ENCODE measurements at places on chromosomes 7 and 10.

- DNase-seq: peak; percentile 69
These were observed 12.8 kb downstream of the MEIG1 start for GRCh38 chr10:14971867-14972448.

DNA sequence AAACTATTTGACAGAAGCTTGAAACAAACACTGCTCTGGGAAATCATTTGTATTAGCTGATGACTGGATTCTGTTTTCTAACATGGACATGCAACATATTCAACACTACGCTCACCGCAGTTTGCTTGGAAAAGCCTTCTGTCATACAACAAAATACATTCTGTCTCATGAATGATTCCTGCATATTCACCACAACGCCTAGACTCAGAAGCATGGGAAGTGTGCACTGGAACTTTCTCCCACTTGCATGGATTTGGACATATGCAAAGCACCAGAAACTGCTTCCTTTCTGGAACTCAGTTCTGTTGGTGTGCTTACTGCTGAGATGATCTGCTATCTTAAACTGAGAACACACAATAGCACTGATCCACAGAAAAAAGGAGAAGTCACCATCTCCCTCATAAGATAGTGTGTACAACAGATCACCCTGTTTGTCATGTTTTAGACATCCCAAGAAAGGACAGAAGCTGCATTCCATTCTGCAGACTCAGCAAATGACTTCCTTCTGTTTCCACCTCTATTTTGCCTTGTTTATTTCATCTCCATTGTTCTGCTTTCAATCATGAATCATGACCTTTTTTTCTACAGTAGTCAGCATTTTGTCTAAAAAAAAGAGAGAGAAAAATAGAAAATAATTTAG lies 115.8 kb downstream of the HTR7 start:
- peak; percentile 2 for DNase-seq

DNA sequence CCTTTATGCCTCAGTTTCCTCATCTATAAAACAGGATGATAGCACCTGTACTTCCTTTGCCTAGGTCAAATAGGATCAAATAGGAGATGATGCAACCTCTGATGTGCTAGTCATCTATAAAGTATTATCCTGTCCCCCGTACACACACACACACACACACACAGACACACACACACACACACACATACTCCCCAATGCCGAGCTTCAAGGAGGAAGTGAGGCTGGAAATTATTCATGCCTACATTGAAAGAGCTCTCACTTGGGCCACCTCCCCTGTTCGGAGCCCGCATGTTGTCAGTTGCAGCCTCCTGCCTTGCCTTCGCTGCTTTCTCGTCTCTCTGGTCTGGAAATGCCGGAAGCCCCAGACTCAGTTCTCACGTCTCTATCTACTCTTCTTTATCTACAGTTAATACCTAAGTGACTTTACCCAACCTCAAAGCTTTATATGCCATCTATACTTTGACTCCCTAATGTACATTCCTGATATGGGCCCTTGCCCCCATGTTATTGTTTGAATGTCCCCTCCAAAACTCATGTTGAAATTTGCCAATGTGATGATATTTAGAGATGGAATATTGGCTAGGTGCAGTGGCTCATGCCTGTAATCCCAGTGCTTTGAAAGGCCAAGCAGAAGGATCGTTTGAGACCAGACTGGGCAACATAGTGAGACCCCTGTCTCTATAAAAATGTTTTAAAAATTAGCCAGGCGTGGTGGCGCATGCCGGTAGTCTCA lies 6.9 kb upstream of the UBE2H start:
- peak; percentile 59 for DNase-seq

GRCh38 chr10:33858326-33858725 lies 523.9 kb upstream of the NRP1 start:
- no peak for DNase-seq

DNA sequence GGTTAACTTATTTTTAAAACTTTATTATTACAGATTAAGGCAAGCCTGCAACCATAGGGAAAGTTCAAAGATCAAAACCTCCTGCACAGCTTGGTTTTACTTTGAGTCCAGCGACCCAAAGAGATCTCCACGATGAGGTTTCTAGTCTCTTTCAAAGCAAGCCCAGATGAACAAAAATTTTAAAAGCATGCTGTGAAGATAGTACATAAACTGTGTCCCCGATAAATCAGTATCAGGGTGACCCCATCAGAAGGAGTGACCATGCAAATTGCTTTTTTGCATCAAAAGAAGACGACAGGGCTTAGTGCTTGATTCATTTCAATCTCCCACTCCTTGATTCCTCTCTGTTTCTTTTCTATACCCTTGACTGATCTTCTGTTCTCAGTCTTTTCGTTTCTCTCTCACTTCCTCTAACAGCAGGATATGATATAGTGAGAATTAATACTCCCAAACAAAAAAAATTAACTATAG lies 16.0 kb upstream of the DNTT start:
- no peak for DNase-seq

DNA sequence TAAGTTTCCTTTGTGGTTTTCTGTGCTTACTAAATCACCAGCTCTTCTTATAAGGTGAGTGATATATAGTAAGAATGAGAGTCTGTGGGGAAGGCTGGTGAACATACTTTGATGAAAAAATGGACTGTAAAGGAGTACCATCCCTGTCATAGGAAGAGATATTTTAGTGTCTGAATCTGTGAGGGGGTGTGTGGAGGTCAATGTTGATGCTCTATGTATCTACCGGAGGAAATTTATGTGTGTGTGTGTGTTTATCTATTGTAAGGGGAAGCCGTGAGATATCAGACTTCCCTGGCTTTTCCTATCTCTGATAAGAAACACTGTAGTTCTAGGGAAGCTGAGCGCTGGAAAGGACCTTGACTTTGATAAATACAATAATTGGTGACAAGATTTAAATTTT lies 179.0 kb downstream of the PCDH15 start:
- peak; percentile 1 for DNase-seq

DNA sequence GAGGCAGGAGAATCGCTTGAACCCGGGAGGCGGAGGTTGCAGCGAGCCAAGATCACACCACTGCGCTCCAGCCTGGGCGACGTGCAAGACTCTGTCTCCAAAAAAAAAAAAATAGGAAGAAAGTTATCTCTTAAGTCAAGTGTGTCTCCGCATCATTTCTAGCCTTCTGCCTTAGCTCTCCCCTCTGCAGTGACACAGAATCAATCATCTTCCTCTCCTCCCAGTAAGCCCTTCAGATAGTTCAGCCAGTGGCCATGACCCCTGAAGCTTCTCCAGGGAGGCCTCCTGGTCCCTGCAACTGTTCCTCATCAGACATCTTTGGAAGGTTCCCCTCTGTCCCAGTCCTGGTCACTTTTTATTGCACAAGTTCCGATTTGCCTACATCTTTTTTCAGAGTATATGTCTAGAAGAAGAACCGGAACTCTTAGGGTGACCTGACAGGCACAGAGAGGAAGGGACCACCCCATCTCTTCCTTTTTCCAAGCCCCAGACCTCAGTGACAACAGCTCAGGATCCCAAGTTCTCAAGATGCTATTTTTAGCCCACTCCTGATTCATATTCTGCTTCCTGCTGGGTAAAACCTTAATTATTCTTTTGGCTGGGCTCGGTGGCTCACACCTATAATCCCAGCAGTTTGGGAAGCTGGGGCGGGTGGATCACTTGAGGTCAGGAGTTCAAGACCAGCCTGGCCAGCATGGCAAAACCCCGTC lies 6.6 kb upstream of the RHBDD2 start:
- no peak for DNase-seq

DNA sequence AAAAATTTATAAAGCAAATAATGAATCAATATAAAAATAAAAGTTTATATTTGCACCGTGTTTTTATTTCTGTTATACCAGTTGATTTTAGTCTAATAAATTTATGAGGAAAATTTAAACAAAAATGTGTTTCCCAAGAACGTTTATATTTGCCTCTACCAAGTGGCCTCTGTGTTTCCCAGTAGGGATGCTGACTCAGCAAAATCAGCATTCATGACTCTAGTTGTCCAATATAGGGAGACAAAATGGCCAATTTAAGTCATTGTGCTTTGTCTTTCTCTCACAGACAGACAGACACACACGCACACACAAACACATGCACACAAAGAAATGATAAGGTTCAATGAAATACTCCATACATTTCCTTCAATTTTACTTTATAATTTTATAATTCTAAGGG lies 942.5 kb upstream of the ZWINT start:
- DNase-seq: no peak

DNA sequence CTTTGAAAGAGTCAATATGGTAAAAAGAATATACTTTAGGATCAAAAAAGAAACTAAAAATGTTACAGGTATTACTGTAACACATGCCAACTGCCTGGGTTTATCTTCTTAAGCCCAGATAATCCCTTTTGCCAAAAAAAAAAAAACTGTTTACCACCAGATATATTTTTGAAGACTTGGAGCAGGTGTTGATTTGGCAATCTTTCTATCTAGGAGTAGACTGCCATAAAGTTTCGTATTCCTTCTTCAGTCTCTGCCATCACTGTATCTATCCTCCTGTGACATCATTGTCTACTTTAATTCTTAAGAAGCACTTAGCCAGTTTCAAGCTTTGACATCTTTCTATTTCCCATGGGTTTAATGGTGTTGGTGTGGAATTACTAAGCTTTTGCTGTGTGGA lies 161.0 kb downstream of the ST7 start:
- no peak for DNase-seq

DNA sequence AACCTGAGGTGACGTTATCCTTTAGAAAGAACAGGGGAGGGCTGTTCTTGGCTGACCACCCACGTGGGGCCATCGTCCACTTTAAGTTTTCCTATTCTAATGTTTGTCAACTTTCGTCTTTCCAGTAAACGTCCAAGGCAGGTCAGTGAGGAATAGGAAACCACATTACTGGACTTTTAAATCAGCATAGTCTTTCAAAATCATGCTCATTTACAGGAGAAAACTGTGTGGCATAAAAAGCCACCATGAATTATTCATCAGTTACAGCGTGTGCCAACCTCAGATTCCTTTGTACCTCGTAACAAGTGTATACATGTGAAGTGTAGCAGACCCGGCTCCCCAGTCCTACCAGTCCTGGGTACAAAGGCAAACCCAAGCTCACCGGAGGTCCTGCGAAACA lies 25.1 kb upstream of the ABLIM1 start:
- DNase-seq: no peak

GRCh38 chr10:71981876-71982230 lies 17.7 kb downstream of the CHST3 start:
- DNase-seq: no peak

GRCh38 chr7:80779456-80779855 lies 139.4 kb downstream of the SEMA3C start:
- DNase-seq: no peak

GRCh38 chr7:8200316-8200715 lies 61.7 kb downstream of the ICA1 start:
- DNase-seq: peak; percentile 54

DNA sequence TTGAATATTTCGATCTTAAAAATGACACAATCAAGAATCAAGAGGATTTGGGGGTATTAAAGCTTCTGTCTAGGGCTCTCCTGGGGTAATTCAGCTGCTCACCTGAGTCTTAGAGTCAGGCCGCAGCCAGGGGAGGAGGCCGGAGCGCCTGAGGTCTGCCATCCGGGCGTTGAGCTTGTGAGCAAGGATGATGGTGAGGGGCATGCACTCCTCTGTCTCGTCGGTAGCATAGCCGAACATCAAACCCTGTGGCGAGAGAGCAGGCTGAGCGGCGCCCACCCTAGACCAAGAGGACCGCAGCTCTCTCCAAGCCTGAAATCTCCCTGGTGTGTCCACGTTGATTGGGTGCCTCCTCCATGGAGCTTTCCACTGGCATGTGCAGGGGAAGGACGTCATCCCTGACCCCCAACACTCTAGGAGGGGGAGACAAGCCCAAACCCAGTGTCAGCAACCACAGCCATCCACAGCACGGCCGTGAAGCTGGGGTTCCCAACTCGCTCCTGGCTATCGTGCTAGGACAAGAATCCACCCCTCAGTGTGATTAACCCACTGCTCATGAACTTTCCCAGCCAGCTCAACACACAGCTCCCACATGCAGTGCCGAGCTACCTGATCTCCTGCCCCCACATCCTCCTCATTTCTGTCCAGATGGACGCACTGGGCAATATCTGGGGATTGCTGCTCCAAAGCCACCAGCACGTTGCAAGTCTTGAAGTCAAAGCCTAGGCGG lies 9.2 kb downstream of the MAT1A start:
- no peak for DNase-seq

DNA sequence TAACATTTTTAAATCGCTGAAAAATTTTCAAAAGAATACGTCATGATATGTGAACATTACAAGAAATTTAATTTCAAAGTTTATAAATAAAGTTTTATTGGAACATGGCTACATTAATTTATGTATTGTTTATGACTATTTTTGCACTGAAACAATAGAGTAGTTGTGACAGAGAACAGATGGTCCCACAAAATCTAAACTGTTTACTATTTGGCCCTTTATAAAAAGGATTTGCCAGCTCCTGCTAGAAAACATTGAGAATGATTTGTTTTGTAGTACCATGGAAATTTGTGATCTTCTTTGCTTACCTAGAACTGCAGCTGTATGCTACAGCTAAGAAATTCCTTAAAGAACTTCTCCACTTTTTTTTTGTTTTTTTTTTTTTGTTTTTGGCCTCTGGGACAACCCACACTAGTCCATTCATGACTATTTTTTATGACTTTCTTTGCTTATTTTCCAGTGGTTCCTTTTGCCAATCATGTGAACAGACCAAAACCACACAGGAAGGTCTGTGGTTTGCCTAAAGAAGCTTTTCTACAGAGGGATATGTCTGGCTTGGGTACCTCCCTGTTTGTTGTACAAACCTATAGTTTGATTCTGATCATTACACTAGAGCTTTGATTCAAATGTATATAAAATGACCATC lies 55.7 kb downstream of the ST7 start:
- DNase-seq: peak; percentile 87

- peak; percentile 28 for DNase-seq
These were observed 13.0 kb upstream of the CHST15 start for GRCh38 chr10:124106241-124106879.

GRCh38 chr7:44631458-44632115 lies 25.2 kb downstream of the OGDH start:
- peak; percentile 69 for DNase-seq

GRCh38 chr7:130667593-130668257 lies 823 bp downstream of the COPG2 start:
- peak; percentile 27 for DNase-seq

GRCh38 chr10:71314028-71314693 lies 4.9 kb upstream of the SLC29A3 start:
- DNase-seq: peak; percentile 78

DNA sequence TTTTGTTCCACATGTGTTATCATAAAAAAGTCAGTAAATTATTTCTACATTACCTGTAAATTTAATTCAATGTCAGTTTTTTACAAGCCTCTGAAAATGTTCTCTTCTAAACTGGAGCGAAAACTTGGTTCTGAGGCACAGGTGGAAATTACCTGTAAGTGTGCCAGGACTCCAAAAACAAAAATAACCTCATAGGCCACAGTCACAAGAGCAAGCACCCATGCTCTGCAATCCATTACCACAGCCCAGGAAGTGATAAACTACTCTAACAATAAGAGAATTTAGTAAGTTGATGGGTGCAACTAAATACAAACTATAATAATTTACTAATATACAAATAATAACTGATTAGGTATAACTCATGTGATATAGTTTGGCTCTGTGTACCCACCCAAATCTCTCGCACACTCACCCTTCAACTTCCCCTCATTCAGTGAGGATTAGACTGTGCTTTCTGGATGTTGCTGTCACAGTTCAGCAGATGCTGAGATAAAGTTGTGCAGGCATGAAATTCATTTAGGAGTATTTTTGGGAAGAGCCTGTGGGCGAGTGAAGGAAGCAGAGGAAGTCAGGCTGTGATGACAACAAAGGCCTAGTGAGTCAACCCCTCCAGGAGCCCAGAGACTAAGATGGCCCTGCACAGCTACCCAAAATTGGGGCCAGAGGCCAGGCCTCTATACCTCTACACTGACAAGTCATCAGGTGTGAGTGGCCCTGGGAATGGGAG lies 16.3 kb upstream of the GIMAP6 start:
- DNase-seq: no peak
